NT2/D1 (cell line): ENCODE measurements at places on chromosomes 4 and X.

DNA sequence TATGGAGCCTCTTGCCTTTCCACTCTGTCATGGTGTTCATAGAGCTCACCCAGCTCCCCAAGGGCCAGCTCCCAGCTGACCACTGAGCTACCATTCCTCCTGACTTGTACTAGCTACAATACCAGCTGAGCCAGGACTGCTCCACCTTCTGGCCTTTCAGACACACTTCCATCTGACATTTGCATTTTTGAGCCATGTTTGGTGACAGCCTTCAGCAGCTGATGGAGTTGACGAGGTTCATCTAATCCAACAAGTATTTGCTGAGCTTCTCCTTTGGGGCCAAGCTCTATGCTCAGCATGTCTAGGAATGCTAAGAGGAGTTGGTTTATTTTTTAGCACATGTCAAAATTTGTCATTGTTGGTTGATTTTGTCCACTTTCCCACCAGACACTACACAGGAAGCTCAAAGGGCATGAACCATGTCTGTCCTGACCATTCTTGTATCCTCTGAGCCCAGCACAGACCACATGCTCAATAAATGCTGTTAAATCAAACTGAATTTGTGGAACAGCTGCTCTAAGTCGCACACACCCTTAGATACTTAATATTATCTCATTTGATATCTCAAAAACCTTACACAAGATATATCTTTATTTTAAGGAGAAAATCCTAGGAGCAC lies 142.6 kb upstream of the PPARGC1A start:
- DNase-seq = no peak

DNA sequence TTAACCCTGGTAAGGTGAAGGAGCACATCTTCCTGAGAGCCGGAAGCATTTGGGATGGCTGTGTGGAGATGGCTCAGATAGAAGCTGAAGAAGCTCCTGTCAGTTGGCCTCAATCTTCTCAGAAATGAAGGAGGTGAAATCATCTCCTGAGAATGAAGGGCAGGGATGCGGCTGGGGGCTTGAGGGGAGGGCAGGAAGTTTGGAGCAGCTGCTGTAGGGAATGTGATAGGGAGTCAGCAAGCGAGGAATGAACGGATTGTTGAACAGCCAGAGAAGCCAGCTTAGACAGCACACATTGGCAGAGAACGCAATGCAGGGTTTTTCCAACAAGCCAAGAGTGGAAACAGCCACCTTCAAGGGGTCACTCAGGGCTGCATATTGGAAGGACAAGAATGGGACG lies 10.0 kb downstream of the KCNE5 start:
- no peak for DNase-seq

DNA sequence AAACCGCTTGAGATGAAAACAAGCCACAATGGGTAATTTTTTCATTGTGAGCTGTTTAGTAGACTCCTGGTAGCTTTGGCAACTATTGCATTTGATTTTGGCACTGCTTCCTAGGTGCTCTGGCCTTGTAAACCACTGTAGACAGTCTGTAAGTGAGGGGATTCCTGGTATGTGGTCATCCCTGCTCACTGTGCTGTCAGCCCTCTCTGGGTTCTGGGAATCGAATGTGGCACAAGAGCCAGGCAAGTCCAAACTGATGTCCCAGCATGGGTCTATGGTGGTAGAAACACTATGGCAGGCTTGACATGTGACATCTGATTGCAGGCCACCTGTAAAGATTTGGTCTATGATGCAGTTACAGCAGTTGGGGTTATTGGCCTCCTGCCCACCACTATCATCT lies 2.5 kb downstream of the USP51 start:
- DNase-seq = no peak

DNA sequence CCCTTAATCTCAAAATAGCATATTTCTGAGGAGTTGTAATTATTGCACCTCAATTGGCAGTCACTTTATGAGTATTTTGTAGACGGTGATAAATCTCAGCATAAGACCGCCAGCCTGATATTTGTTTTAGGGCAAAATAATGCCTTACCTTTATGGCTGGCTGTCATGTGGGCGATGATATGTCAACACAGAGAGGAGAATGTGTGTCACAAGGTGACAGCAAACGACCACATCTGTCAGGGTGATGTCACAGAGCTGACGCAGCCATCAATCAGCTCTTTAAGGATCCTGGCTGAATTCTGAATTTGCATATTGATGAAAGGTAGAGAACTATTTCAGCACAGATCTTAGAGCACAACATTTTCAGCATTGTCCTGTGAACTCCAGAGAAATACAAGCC lies 209.7 kb downstream of the CEP135 start:
- DNase-seq = no peak
